ENCODE measurements at places on chromosomes 16 and 17. TPM values are rescaled to one million over a fixed set of nuclear protein-coding genes. Genes with fewer than 3 reads are reported as not detected.

Gene TEKT5
- total RNA-seq: 0.23 TPM

Gene PYDC1
- not detected for total RNA-seq

Gene ZPBP2
- 0.36 TPM for total RNA-seq

Gene RPS2
- 5,556 TPM for total RNA-seq

Gene SLC22A31
- 1.3 TPM for total RNA-seq

Gene USP22
- 195 TPM for total RNA-seq

Gene WDR45B
- total RNA-seq: 51.1 TPM

Gene AKAP1
- 19.6 TPM for total RNA-seq

Gene MT1A
- total RNA-seq: 0.74 TPM

Gene OR1A1
- total RNA-seq: not detected

Gene BEAN1
- total RNA-seq: not detected

Gene LGALS9
- total RNA-seq: 44.8 TPM

Gene SMIM5
- 2.4 TPM for total RNA-seq

Gene TLCD3B
- total RNA-seq: 6.9 TPM

Gene CNGB1
- total RNA-seq: not detected

All from activated T-cell treated with anti-CD3 and anti-CD28 coated beads, Interleukin-2, amount 50 U/mL, for 72 hours (primary cell).